Prostate gland (tissue), 2 donors: ENCODE measurements at places on chromosomes 4 and X. TPM values are rescaled to one million over a fixed set of nuclear protein-coding genes. Genes with fewer than 3 reads are reported as not detected.

DNA sequence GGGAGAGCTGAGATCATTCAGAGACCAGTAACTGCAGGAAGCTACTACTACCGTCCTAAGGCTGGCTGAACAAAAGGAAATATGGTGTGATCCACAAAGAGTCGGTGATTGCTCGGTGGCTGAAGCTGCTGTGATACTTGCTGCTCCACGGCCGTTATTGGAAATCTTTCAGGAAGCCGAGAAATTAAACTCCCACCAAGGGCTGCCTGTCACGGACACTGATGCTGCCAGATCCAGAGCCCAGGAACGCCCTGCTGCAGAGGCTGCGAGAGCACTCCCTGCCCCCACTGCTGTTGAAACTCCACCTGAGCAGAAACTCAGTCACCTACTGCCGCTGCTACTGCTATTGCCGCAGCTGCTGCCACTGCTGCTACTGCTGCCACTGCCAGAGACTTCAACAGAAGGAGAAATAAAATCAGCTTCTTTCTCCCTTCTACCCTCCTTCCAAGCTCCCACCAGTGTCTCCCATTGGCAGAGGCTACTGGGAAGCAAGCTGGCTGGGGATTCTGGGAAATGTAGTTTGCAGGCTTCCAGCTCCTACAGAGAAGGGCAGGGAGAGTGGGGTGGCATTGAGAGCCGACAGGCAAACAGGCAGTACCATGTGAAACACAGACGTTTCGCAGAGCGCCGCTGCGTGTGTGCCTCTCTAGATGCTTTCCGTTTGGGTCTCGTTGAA lies 126.0 kb upstream of the ENPP6 start:
- no peaks in the 10 kb centered on the region for H3K36me3 ChIP-seq
- no peaks in the 10 kb centered on the region for H3K27me3 ChIP-seq
- peaks cover 8% of the 10 kb centered on the region for H3K4me1 ChIP-seq
- peak overlapping the region; percentile 77 for H3K27ac ChIP-seq

DNA sequence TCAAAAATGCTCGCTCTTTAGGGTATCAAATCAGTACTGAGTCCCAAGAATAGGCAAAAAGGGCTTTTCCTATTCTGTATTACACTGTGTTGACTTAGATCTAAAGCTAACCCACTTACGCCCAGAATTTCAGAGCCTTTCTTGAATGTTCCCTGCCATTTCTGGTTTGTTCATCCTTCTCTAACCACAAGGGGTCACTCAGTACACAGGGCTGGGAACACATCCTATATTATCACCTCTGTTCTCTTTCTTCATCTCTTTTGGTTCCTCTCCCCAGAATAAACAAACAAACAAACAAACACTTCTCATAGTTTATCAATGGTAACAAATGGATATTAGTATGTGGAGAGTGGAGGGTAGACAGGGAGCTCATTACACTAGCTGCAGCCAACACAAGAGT lies 25.5 kb upstream of the MORC4 start:
- no peak overlapping the region for H3K27ac ChIP-seq
- H3K4me3 ChIP-seq: no peak overlapping the region
- no peaks in the 10 kb centered on the region for H3K4me1 ChIP-seq
- H3K36me3 ChIP-seq: no peaks in the 10 kb centered on the region
- DNase-seq: no peak

ODAPH gene
- total RNA-seq: not detected

SLC4A4 gene
- 48.3 TPM for total RNA-seq

KIAA1210 gene
- 0.68 TPM for total RNA-seq

TLR7 gene
- 1.6 TPM for total RNA-seq
